ENCODE measurements at places on chromosomes 16 and 17. TPM values are rescaled to one million over a fixed set of nuclear protein-coding genes. Genes with fewer than 3 reads are reported as not detected.

Gene DLX4
- total RNA-seq: 1.6 TPM

- DNase-seq: no peak
These were observed 48.1 kb downstream of the RMI2 start for GRCh38 chr16:11393366-11393765.

DNA sequence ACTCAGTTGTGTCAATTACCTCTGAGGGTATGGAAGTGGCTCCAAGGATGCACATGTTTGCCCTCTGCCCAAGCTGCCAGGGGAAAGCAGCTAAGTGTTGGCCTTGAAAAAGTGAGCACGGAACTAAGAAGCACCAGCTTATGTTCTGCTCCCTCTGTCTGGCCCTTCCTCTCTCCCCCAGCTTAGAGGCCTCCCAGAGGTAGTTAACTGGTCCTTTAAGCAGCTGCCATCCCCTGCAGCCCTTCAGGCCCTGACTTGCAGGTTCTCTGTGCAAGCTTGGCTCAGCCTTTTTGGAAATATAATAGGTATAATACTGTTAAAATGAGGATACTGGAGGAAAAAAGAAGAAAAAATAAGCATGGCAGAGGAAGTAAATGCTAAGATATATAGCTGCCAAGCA lies 7.0 kb upstream of the UBE2Z start:
- DNase-seq: no peak

DNA sequence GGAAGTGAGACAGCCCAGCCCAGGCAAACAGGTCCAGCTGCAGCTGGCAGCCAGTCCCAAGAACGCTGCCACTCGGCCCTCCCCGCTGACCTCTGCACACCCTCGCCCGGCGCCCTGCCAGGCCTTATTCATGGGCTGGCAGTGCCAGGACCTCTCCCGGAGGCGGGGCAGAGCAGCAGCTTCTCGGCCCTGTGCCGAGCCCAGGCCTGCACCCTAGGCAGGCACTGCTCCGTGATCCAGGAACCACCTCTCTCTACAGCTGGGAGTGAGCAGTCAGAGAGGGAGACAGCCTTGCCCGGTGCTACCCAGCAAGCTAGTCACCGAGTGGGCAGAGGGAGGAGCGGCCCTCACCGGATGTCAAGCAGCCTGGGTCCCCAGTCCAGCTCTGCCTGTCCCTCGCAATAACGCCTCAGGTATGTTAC lies 79.9 kb upstream of the CBX4 start:
- peak; percentile 88 for DNase-seq

DNA sequence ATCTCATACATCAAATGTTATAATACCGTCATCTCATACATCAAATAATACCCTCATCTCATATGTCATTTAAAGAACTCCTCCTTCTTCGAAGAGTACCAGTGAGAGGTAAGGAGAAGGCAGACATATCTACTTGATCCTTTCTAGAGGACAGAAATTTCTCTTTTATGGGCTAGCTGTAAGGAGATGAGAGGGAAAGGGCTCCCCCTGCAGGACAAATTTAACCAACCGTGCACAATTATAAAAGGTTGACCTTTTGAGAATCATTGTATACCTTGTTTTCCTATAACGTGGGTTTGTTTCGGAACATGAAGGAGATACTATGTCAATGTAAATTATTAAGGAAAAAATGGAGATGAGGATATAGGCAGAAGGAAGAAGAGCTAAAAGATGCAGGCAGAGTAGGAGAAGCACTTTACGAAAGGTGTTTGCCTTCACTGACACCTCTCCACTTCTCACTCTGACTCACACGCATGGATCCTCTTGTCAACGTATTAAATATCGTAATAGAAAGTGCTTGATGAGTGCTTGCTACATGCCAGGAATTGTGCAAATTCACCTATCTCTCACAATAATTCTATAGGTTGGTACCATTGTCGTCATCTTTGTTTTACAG lies 465.9 kb upstream of the ERCC4 start:
- DNase-seq: peak; percentile 10

Gene CACNG1
- total RNA-seq: not detected

Gene CCL8
- not detected for total RNA-seq

Gene NPB
- total RNA-seq: not detected

Gene XYLT1
- total RNA-seq: 7.1 TPM

- DNase-seq: no peak
These were observed 18.9 kb downstream of the XYLT1 start for GRCh38 chr16:17451843-17452242.

DNA sequence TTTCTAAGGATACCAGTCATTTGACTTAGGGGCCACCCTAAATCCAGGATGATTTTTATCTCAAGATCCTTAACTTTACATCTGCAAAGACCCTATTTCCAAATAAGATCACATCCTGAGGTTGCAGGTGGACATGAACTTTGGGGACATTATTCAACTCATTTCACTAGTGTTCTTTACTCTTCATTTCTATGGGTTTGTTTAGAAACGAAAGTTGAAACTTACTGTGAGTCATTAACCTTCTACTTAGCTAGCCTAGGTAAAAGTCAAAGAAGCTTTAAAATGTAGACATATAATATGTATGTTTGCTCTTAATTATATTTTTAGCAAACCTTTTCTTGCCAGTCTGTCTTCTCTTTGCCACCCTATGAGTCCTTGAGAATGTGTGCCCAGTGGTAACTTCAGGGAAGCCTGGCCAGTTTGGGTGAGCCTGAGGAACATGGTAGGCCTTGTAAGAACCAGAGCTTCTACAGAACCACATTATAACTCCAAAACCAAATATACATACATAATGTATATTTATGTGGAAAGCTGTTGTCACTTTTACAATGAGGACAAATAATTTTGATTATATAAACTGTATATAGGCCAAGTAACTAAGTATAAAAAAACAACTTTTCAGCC lies 38.4 kb downstream of the BPTF start:
- DNase-seq: no peak

DNA sequence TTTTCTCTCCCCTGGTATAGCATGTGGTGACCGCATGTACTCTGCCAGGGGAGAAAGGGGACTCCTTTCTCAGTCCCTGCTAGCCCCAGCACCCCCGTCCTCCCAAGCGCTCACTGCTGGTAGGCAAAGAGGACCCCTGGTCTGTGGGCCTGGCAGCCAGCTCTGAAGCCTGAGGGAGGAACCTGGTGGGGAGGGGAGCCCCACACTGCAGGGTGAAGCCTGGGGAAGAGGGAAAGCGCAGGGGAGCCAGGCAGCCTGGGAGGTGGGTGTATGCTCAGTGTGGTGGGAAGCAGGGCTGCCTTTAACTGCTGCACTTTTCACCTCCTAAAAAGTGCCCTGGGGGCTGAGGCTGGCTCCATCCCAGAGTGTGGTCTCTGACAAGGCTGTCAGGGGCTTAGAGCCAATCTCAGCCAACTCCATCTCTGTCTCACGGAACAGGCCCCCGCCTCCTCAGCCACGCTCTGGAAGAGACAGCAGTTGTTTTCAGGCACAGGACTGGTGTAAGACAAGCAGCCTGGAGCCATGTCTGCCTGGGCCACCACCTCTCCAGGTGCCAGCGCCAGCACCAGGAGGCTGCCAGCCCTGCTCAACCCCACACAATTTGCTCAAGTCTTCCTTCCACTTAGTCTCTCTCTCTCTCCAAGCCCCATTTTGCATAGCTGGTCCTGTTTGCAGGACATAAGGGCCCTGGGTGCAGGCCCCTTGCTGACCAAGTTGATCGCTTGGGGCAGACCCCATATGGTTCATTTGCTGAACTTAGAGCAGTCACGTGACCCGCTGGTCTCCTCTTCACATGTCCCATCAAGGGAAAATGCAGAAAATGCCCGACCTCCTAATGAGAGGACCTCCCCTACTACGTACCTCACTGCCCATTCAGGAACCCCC lies 14.7 kb upstream of the TBX2 start:
- no peak for DNase-seq

Gene GJD3
- not detected for total RNA-seq

GRCh38 chr17:82247182-82247823 lies 18.5 kb downstream of the SLC16A3 start:
- DNase-seq: no peak

Gene GAS7
- total RNA-seq: 1.1 TPM

Gene CES1
- 0.39 TPM for total RNA-seq

Measured in H4 (cell line).